ENCODE measurements at places on chromosomes 7 and 10.
A peak's percentile ranks its signal among the peaks of the same experiment; 100 is the strongest.

- DNase-seq, result no peak
Measured at GRCh38 chr10:26697922-26698608, 564 bp downstream of the PDSS1 start.

GRCh38 chr10:52451817-52452216 is 137.7 kb downstream of the DKK1 start:
- DNase-seq, result peak; percentile 25

DNA sequence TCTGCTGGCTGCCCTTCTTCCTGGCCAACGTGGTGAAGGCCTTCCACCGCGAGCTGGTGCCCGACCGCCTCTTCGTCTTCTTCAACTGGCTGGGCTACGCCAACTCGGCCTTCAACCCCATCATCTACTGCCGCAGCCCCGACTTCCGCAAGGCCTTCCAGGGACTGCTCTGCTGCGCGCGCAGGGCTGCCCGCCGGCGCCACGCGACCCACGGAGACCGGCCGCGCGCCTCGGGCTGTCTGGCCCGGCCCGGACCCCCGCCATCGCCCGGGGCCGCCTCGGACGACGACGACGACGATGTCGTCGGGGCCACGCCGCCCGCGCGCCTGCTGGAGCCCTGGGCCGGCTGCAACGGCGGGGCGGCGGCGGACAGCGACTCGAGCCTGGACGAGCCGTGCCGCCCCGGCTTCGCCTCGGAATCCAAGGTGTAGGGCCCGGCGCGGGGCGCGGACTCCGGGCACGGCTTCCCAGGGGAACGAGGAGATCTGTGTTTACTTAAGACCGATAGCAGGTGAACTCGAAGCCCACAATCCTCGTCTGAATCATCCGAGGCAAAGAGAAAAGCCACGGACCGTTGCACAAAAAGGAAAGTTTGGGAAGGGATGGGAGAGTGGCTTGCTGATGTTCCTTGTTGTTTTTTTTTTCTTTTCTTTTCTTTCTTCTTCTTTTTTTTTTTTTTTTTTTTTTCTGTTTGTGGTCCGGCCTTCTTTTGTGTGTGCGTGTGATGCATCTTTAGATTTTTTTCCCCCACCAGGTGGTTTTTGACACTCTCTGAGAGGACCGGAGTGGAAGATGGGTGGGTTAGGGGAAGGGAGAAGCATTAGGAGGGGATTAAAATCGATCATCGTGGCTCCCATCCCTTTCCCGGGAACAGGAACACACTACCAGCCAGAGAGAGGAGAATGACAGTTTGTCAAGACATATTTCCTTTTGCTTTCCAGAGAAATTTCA is 1.7 kb downstream of the ADRB1 start:
- no peak for DNase-seq

DNA sequence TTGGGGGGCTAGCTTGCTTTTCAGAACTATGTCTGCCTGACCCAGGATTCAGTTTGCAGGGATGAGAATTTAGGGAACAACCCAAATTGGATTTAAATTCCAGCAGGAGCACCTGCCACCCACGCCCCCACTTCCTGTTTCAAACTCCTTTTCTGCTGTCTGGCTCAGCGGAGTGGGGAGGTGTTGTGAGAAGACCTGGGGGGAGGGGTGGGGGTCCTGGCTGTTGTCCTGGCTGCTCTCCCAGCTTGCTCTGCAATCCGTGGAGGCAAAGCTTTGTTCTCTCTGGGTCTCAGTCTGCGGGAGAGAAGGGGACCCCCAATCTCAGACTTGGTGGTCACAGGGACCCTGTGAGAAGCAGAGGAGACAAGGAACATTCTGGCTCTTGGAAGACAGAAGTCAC is 799 bp downstream of the KCNK18 start:
- DNase-seq, result no peak

DNA sequence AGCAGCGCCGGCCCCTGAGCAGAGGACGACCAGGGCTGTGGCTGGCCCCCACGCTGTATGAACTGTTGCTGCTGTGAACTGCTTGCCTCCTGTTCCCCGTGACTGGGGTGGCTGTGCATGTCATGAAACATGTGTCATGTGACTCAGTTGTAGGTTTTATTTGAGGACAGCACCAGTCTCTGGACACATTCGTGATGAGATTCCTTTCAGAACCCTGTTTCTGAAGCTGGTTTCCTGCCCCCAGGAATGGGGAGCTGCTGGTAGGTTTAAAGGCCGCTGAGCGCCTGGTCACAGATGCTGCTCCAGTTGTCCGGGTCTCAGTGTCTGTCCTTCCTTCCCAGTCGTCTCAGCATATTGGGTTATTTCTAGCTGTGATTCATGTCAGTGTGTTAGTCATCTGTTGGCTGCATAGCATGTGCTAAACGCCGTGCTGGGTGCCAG is 79.1 kb upstream of the PPIF start:
- no peak for DNase-seq

DNA sequence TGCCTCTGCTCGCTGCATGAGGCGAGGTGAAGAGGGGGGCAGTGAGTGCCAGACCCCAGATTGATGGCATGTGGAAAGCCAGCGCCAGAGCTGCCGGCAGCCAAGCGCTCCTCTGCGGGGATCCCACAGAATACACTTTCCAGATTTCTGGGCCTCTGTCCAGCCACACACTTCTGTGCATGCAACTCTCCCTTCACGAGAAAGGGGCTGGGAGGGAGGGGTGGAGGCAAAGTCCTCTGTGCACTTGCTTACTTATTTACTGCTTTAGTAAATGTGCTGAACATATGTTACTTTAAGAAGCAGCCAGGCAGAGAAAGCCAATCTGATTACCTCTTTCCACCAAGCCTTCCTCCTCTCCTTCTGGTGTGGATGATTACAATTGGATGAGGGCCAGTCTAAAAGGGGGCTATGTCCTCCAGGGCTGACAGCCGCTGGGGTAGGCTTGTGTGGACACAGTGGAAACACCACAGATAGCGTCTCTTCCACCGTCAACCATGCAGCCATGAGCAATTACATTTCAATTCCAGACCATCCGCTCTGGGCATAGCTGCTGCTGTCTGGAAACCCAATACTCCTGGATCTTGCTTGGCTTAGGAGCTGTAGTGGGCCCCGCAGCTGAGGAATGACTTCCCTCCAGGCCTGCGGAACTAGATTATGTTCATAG is 322.8 kb upstream of the ANKRD30A start:
- DNase-seq, result no peak

- no peak for DNase-seq
Measured at GRCh38 chr10:17426263-17426750, 28.1 kb downstream of the ST8SIA6 start.

DNA sequence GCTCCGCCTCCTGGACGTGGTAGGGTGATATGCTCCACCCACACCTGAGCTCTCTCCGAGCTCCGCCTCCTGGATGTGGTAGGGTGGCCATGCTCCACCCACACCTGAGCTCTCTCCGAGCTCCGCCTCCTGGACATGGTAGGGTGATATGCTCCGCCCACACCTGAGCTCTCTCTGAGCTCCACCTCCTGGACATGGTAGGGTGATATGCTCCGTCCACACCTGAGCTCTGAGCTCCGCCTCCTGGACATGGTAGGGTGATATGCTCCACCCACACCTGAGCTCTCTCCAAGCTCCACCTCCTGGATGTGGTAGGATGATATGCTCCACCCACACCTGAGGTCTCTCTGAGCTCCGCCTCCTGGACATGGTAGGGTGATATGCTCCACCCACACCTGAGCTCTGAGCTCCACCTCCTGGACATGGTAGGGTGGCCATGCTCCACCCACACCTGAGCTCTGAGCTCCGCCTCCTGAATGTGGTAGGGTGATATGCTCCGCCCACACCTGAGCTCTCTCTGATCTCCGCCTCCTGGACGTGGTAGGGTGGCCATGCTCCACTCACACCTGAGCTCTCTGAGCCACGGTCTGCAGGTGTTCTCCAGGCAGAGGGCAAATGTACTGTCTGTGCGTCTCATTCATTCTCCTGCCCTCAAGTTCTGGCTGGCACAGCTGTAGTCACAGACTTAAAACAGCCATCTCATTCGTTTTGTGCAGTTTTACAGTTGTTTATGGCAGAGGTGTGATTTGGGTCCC is 252.4 kb downstream of the DIP2C start:
- no peak for DNase-seq
